Mesenteric fat pad (tissue), 1 donor: ENCODE measurements at places on chromosomes 7 and 10. TPM values are rescaled to one million over a fixed set of nuclear protein-coding genes. Genes with fewer than 3 reads are reported as not detected.

The MSS51 gene
- 1.6 TPM for total RNA-seq

The FKBP6 gene
- not detected for total RNA-seq

The SFTPD gene
- total RNA-seq, result not detected

The LEP gene
- total RNA-seq, result 784 TPM

The HOXA13 gene
- 1.9 TPM for total RNA-seq

The SEMA4G gene
- total RNA-seq, result 1.4 TPM

The PIP gene
- not detected for total RNA-seq

The SORCS3 gene
- total RNA-seq, result not detected

The FOXP2 gene
- 7.9 TPM for total RNA-seq

The ENTPD1 gene
- 25.4 TPM for total RNA-seq

The MRC1 gene
- total RNA-seq, result 267 TPM

The NRCAM gene
- 9.1 TPM for total RNA-seq

The PKD2L1 gene
- total RNA-seq, result 0.39 TPM

The CACNB2 gene
- 0.19 TPM for total RNA-seq

The CPA5 gene
- total RNA-seq, result not detected

The PRSS1 gene
- 5.0 TPM for total RNA-seq

The LIPF gene
- total RNA-seq, result not detected

The ZNF212 gene
- total RNA-seq, result 5.1 TPM

The EBLN1 gene
- total RNA-seq, result not detected

The IL2RA gene
- 2.4 TPM for total RNA-seq

The KCND2 gene
- total RNA-seq, result 2.9 TPM

The TCAF2 gene
- total RNA-seq, result 0.87 TPM

The PDLIM1 gene
- total RNA-seq, result 200 TPM

The STEAP4 gene
- 94.1 TPM for total RNA-seq

The DKK1 gene
- 11.4 TPM for total RNA-seq

The SDK1 gene
- total RNA-seq, result 7.5 TPM

The PLCE1 gene
- total RNA-seq, result 5.7 TPM

The MGAM2 gene
- 1.2 TPM for total RNA-seq

The PLPP4 gene
- not detected for total RNA-seq

The NPFFR1 gene
- not detected for total RNA-seq

The COL28A1 gene
- 0.22 TPM for total RNA-seq

The PON1 gene
- total RNA-seq, result 0.19 TPM

The TMEM270 gene
- total RNA-seq, result not detected

The ADIRF gene
- total RNA-seq, result 543 TPM

The MMRN2 gene
- total RNA-seq, result 78.4 TPM

The PTF1A gene
- not detected for total RNA-seq

The UPK3B gene
- total RNA-seq, result 1.9 TPM

The NKX1-2 gene
- total RNA-seq, result not detected

The PAPOLB gene
- total RNA-seq, result 0.22 TPM

The FAM25C gene
- not detected for total RNA-seq

The GARS1 gene
- total RNA-seq, result 126 TPM

The NUTM2E gene
- not detected for total RNA-seq

The C10orf90 gene
- total RNA-seq, result 3.9 TPM

The PLXNA4 gene
- 133 TPM for total RNA-seq
